CD4-positive, alpha-beta memory T cell (primary cell): ENCODE measurements at places on chromosomes 3 and 15. TPM values are rescaled to one million over a fixed set of nuclear protein-coding genes. Genes with fewer than 3 reads are reported as not detected.

The ELL3 gene
- total RNA-seq: 1.8 TPM

The SCN11A gene
- 0.15 TPM for total RNA-seq

The ACP3 gene
- total RNA-seq: not detected

The BFSP2 gene
- not detected for total RNA-seq

The REC114 gene
- total RNA-seq: not detected

The SLC22A13 gene
- total RNA-seq: 0.44 TPM

The GABRR3 gene
- total RNA-seq: not detected

The ANAPC13 gene
- 40.9 TPM for total RNA-seq

The THRB gene
- not detected for total RNA-seq

The SPINT1 gene
- total RNA-seq: 4.0 TPM

The MST1 gene
- 10.2 TPM for total RNA-seq

The FAM107A gene
- total RNA-seq: not detected

The TF gene
- 0.25 TPM for total RNA-seq

The TLR9 gene
- 2.3 TPM for total RNA-seq

The SH2D7 gene
- total RNA-seq: not detected

The PPCDC gene
- total RNA-seq: 14.1 TPM

The GCSAM gene
- 42.1 TPM for total RNA-seq

The DPPA4 gene
- total RNA-seq: not detected

The AADAC gene
- total RNA-seq: not detected

The ITPKA gene
- total RNA-seq: not detected

The SEMA6D gene
- total RNA-seq: not detected

The CEP19 gene
- 8.2 TPM for total RNA-seq

The ARID3B gene
- 32.9 TPM for total RNA-seq

The SERPINI2 gene
- total RNA-seq: not detected
